ENCODE measurements at places on chromosomes 2 and 18.

DNA sequence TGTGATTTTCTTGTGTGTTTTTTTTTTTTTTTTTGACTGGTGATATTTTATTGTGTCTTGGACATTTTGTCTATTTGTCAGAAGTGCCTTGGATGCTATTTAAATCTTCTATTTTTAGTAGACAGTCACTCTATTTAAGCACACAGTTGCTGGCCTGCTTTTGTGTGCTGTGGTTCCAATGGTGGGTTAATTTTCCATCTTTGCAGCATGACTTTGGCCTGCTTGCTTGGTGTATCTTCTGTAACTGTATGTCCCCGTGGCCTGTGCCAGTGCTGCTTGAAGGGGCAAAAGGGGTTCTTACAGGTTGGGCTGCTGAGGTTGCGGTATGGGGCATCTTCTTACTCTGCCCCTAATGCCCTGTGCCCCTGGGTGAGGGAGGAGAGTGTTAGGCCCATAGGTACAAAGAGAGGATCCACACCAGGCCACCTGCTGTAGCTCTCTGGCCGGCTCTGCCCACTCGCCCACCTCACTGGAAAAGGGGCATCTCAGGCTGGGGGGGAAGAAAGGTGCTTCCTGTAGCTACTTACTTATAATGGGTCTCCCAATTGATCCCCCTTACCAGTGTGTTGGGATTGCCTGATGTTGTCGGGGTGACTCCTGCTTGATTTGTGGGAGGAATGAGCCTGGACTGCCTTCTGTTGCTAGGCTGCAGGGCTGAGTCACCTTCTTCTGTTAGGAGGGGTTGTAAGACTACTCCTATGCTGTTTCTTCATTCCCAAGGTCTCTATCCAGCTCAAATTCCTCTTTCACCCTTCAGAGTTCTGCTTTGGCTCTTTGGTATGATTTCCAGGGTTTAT, 490.0 kb upstream of the HS6ST1 start:
- no peak for ATAC-seq

DNA sequence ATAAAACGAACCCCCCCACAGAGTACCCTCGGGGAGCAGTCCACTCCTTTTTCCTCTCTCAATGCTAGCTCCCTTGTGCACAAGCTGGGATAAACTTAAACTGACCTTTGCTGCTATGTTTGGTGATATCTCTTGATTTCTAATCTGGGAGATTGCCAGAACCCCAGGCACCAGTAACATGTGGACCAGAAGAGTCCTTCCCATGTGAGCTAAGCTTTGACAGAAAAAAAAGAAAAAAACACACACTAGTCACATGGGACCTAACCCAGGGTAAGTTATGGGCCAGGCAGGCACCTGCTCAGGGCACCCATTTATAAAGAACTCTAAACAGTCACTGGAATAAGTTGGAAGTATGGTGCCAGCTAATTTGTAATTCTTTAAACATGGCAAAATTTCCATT, 242.6 kb downstream of the EN1 start:
- no peak for ATAC-seq

- no peak for ATAC-seq
Observed at GRCh38 chr2:112614201-112614840, 29.9 kb downstream of the CHCHD5 start.

GRCh38 chr2:180662941-180663471, 317.4 kb upstream of the UBE2E3 start:
- no peak for ATAC-seq

DNA sequence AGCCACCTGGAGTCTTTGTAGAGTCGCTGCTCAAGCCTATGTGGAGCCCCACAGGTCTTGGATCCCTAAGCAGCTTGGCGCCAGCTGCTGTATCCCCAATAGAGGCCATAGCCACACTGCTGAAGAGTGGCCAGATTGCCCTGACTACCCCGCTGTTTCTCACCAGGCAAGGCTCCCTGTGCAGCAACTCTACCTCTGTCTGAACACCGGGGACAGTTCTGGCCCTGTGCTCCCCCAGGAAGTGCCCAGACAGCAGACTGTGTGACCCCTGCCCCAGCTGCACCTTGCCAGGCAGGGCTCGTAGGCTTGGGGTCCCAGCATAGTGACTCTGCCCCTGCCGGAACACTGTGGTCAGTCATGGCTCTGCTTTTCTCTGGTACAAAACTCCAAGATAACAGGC, 53.5 kb upstream of the GALNT13 start:
- ATAC-seq: no peak

GRCh38 chr18:54351186-54351585, 6.5 kb downstream of the STARD6 start:
- no peak for ATAC-seq
